Activated T-helper 17 cell treated with anti-CD3 and anti-CD28 coated beads, Interleukin-2, amount 50 U/mL, for 72 hours (primary cell): ENCODE measurements at places on chromosomes 16 and 17. TPM values are rescaled to one million over a fixed set of nuclear protein-coding genes. Genes with fewer than 3 reads are reported as not detected.

DNA sequence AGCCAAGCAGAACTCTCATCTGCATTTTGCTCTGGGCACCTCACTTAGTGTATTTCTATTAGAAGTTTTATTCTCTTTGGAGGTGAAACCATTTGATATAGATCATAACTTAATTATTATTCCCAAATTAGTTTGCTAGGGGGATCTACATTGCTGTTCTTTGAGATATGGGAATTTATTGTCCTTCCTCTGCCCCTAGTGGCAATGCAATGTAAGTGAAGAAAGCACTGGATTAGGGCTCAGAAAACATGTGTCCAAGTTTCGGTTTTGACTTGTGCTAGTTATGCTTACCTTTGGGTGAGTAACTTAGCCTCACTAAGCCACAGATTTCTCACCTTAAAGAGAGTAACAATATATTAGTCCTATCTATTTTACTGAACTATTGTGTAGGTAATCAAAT is 2.9 kb downstream of the KRT39 start:
- peak; percentile 56 for ATAC-seq

DNA sequence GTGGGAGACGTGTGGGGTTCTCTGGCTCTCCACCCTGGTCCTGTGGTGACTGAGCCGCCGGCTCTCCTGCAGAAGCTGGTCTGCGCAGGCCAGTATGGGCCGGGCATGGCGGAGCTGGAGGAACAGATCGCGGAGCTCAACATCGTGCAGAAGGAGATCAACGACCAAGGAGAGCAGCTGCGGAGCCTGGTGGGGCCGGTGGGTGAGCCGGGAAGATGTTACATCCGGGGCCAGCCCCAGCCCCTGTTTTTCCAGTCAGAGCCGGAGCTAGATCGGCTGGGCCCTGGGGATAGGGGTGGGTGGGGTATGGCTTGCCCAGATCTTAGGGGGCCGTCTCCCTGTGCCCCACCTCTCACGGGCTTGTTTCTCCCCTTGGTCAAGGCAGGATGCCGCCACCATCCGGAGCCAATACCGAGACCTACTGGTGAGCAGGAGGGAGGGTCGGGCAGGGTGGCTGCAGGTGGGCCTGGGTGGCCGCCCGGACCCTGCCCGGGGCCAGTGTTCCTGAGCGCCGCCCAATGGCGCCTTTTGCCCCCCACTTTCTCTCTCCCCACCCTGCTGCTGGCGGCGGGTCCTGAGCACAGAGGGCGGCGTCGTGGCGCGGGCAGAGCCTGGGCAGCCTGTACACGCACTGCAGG is 5.0 kb downstream of the EVPLL start:
- no peak for ATAC-seq

- ATAC-seq: no peak
Observed at GRCh38 chr16:12578001-12578400, 225.7 kb downstream of the CPPED1 start.

- ATAC-seq: no peak
Observed at GRCh38 chr17:3907483-3908216, 8.6 kb downstream of the P2RX1 start.

DNA sequence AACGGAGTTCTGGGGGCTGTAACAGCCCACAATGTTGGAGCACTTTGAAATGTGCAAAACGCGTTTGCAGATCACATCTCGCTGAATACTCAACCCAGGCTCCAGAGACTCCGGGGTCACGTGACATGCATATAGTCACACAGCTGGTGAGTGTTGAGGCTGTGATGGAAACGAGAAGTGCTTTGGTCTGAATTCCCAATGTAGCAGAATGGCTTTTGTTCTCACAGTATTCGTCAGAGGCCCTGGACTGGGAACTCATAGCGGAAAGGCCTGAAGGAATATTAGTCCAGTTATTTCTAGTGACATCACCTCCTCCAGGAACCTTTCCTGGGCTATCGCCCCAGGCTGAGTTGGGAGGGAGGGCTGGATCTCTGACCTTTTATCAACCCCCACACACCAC is 95.8 kb upstream of the CRHR1 start:
- no peak for ATAC-seq

DNA sequence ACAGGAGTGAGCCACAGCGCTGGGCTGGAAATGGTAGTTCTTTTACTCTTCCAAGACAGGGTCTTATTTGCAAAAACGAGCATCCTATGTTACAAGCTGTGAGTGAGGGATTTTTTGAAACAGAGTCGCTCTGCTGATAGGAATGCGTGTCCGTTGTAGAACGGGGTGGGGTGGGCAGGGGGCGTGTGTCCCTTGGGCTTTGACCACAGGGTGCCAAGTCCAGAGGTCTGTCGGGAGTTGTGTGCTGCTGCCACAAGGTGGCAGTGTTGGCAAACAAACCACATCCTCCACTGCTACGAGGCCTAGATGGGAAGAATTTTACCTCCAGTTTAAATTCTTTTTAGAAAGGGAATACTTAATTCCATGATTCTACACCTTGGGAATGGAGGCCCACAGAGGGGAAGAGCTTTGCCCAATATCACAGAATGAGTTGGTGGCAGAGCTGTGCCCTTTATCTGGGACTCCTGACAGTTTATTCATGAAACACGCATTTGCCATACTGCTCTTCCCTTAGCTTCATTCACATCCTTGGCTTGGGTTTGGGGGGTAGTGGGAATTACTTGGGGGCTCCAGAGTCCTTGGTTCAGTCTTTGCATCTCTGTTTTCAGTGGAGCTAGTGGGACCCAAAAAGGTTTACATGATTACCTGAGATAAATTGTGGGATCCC is 30.6 kb upstream of the ETV4 start:
- ATAC-seq: peak; percentile 73

DNA sequence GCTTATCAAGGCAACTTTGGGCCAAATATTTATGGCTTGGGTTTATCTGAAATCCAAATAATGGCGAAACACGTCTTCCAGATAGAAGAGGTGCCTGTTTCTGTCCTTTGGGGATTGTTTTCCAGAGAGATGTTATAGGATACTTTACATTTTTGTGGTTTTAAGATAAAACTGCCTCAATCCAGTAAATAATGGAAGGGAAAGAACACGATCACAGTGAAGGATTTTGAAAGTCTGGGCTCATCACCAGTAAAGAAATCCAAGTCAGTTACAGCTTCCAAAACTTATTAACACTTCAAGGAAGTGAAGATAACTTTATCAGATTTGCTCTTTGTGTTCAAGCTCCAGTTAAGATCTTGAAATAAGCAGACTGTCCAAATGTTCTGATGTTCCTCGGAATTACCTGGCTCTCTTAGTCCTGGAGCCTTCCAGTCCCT is 30.1 kb downstream of the DNAH2 start:
- ATAC-seq: no peak

Gene KRTAP2-1
- not detected for total RNA-seq

Gene ZNF597
- total RNA-seq: 2.0 TPM

Gene SLFN5
- 45.6 TPM for total RNA-seq

Gene LRRC37A3
- 17.4 TPM for total RNA-seq

Gene CES3
- 2.6 TPM for total RNA-seq

- no peak for ATAC-seq
Observed at GRCh38 chr17:33854596-33854995, 400.5 kb upstream of the CCL2 start.

DNA sequence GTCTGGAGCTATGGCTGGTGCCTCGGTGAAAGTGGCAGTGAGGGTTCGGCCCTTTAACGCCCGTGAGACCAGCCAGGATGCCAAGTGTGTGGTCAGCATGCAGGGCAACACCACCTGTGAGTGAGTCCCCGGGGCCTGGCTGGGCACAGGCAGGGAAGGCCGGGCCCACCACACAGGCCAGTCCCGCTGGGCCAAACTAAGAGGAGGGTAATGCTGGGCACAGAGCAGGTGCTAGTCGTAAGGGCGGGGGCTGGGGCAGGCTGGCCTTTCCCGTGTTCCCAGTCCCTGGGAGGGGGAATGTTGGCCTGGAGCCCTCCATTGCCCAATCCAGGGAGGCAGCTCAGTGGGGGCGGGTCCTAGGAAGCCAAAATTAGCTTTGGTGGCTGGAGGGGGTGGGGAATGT is 2.5 kb downstream of the KIF1C start:
- no peak for ATAC-seq

- ATAC-seq: no peak
Observed at GRCh38 chr16:1335211-1335971, 1.9 kb downstream of the BAIAP3 start.

Gene CPHXL2
- not detected for total RNA-seq

- ATAC-seq: no peak
Observed at GRCh38 chr16:24174504-24174903, 81.6 kb upstream of the CACNG3 start.

DNA sequence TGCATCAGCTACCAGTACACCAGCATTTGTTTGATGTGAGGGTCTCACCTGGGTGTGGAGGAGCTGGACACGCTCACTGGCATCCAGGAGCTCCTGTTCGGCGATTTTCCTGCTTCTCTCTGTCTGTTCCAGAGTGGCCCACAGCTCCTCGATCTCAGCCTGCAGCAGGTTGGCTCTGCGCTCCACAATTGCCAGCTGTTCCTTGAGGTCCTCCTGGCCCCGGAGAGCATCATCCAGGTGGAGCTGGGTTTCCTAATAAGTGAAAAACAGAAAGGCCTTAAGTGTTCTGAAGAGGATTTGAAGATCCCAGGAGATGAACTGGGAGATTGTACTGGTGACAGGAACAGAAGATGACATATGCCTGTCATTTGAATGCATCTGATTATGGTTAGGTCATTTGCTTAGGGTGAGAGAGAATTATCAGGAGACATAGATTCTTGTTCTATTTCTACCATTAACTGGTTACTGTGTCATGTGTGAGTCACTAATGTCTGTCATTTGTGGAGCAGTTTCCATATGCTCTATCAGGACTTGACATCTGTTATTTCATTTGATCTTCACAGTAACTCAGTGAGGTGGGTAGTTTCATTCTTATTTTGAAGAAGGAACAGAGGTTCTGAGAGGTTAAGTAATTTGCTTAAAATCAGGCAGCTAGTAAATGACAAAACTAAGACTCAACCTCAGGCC is 21.5 kb upstream of the MYH13 start:
- no peak for ATAC-seq

DNA sequence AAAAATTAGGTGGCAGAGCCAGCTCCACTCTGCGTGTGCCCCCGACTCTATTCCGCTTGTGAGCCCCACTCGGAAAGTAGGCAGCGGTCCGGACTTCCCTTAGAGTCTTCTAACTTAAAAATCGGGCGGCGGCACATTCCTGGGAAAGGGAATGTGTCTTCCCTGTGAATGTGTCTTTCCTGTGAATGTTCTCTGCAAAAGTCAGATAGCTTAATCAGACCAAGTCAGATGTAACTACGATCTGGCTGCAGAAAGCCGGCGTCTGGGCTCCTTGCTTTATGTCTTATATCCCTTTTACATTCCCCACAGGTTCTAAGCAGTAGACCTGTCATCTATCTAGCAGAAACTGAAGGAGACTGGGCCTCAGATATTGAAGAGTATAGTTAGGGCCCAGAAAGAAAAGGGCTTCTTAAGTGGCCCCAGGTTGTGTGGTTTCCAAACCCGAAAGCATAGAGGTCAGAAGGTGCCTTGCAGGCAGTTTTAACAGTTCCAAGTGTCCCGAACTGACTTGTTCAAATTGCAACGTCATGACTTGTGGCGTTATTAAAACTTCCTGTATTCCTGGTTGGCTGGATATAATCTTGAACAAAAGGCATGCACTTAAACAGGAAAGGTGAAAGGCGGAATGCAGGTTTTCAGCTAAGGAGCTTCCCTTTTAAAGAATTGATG is 601 bp downstream of the PHKB start:
- peak; percentile 27 for ATAC-seq

DNA sequence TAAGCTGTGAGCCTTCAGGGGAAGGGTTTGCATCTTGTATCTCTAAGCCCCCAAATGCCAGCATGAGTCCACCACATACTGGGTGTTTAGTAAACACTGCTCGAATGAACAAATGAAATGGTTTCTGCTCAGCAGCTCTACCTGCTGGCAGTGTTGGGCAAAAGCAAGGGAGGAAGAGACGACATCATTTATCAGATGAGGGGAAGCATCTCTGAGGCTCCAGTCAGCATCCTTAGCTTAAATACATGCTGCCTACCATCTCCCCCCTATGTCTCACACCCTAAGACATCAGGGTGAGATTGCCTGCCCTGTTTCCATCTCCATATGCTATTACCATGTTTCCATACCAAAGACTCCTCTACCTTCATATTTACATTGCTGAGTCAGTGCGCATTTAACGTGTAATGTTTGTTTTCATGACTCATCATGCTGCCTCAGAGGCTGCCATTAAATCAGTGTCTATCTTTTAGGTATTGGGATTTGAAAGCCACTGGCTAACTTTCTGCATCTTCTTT is 379.8 kb downstream of the UTP18 start:
- peak; percentile 24 for ATAC-seq

Gene TAF15
- total RNA-seq: 282 TPM
